ENCODE measurements at places on chromosomes 2 and 18.

DNA sequence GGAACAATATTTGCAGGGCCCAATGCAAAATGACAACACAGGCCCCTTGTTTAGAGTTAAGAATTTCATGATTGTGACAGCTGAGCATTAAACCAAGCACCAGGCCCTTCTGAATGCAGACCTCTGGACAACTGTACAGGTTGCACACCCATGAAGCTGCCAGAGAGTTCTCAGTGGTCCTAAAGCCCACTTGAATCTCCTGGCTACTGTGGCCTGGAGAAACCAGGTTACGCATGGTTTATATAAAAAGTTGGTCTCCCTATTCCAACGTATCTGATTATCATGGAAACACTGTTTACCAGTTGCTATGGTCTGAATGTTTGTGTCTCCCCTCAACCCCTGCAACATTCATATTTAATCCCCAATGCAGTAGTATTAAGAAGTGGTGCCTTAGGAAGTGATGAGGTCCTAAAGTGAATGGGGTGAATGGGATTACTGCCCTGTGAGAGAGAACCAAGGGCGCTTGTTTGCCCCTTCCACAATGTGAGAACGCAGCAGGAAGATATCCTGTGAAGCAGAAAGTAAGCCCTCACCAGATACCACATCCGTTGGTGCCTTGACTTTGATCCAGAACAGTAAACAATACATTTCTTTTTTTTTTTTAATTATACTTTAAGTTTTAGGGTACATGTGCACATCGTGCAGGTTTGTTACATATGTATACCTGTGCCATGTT, 48.0 kb upstream of the ANXA4 start:
- DNase-seq: no peak

DNA sequence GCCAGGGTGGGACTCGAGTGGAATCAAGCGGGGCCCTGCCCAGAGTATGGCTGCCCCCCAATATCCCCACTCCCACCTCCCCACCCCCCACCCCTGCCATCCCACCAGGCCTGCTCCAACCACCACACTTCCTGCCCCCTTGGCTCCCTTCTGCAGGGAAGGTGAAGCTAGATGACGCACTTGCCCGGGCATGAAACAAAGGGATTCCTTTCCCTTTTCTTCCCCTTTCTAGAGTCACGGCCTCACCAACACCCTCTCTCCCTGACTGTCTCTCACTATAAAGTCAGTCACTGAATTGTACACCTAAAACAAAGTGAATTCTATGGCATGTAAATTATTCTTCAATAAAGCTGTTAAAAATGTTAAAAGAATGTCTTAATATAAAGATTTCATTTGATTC, 16.0 kb downstream of the ZBTB7C start:
- DNase-seq: no peak

GRCh38 chr2:42755191-42755880, 8.6 kb downstream of the OXER1 start:
- DNase-seq: no peak

- DNase-seq: no peak
Observed at GRCh38 chr2:46568212-46569009, 89.0 kb downstream of the TMEM247 start.

GRCh38 chr2:103484906-103485305, 723.1 kb downstream of the TMEM182 start:
- no peak for DNase-seq

DNA sequence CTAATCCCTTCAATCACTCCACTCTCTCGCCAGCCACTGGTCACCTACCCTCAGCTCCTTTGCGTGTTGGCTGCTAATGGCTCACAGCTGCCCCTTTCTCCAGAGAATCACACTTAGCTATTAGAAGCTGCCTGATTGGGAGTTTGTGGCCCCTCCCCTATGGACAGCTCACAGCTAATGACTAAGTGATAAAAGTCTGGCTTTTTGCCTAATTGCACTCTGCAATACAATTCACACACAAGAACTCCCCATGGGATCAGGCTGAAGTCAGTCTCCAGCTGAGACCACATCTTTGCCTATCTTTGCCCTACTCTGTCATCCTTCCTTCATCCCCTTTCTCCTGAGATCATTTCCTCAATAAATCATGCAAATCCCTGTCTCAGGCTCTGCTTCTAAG, 701.9 kb upstream of the RAB6C start:
- DNase-seq: no peak
